Activated naive CD4-positive, alpha-beta T cell (primary cell): ENCODE measurements at places on chromosomes 2 and 18.

GRCh38 chr18:8030201-8030600 lies 463.1 kb downstream of the PTPRM start:
- no peak for DNase-seq

DNA sequence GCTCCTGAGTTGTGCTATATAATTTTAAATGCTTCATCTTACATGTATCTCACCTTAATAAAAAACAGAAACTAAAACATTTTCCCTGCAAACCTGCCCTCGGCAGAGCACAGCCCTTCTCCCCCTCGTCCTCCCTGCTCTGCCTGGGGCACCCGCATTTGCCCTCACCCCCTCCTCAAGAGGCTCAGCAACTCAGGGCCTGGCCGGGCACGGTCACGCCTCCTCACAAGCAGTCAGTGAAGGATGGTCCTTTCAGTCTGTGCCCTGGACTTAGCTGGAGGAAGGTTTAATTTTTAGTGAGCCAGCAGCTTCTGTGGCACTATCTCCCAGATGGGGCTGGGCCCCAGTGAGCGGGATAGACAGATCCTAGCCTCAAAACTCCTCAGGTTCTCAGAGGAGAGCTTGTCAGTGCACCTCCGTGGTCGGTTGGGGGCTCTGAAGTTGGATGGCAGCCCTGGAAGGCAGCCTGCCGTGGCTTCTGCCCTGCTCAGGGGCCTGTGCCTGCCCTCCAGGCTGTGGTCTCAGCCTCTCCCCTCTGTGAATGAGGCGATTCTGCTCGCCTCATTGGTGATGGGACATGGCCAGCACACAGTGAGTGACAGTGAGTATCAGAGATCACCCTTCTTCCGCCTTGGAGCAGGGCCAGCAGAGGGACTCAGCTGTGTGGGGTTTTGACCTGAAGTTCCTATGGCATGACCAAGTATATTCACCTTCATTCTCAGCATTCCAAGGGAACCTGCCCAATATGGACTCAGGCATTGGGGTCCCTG lies 56.3 kb upstream of the AFF3 start:
- no peak for DNase-seq

- DNase-seq = no peak
Observed at GRCh38 chr2:101710036-101710435, 12.5 kb downstream of the MAP4K4 start.

DNA sequence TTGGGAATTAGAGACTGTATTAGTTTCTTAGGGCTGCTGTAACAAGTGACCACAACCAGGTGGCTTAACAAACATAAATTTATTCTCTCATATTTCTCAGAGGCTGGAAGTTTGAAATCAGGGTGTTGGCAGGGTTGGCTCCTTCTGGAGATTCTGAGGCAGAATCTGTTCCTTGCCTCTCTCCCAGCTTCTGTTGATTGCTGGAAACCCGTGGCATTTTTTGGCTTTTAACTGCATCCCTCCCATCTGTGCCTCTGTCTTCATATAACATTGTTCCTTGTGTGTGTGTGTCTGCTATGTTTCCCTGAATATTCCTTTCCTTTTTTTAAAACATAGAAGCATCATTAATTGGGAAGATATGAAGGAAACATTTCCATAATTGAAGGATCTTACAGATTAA lies 448.1 kb upstream of the DCC start:
- DNase-seq = no peak
